ENCODE measurements at places on chromosomes 16 and 17.
A peak's percentile ranks its signal among the peaks of the same experiment; 100 is the strongest.

DNA sequence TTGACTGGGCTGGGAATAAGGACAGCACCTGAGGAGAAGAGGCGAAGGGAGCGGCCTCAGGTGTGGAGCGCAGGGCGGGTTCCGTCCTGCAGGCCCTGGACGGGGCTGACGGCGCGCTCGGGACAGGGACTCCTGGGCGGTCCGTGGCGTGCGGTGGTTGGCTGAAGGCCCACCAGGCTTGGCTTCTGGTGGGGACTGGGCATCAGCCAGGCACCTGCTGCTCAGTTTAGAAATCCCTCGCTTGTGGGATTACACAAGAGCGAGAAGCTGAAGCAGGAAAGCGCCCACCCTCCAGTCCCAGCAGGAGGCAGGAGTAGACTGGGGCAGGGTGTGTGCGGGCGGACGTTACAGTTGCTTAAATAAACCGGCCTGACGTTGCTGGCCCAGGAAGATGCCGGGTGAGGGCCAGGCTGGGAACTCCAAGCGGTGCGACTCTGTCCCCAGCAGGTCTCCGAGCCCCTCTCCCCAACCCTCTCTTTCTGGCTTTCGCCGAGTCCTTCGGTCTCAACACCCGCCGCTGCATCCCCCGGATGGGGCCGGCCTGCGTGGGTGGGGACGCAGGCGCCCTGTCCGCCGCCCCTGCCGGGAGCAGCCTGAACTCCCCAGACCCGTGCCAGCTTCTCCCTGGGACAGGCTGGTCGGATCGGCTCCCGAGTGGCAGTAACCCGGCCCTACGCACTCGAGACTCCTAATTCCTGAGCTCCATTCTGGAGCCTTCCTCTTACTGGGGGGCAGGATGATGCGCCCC lies 639 bp downstream of the MIF4GD start:
- peak; percentile 71 for DNase-seq

GRCh38 chr16:9061358-9061813 lies 30.1 kb upstream of the HAPSTR1 start:
- DNase-seq, result peak; percentile 66

DNA sequence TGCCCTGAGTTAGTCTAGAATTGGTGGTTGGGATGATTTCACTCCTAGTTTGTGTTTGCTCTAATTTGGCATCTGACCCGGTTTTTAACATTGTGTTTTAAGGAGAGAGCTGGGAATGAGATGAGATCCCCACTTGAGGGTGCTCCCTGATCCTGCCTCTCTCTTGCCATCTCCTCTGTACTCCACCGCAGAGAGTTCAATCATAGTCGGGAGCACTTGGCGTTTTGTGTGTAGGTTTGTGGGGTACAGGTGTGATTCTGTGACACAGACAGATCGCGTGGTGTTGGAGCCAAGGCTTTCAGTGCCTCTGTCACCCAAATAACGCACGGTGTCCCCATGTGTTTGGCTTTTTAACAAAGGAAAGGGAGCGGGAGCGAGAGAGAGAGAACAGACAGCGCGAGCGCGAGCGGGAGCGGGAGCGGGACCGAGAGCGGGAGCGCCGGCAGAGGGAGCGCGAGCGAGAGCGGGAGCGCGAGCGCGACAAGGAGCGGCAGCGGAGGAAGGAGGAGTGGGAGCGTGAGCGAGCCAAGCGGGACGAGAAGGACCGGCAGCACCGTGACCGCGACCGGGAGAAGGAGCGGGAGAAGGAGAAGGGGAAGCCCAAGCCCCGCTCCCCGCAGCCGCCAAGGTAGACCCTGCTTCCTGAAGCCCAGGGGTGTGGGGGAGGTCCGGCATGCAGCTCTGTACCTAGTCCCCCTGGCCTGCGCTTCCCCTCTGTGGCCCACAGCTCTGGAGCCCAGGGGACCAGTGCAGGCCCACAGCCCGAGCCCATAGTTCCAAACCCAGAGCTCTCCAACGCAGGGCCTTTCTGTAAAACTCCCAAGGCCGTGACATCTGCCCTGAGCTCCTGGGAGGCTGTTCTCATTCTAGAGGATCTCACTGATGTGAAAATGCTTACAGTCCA lies 27.2 kb upstream of the IL17C start:
- no peak for DNase-seq

DNA sequence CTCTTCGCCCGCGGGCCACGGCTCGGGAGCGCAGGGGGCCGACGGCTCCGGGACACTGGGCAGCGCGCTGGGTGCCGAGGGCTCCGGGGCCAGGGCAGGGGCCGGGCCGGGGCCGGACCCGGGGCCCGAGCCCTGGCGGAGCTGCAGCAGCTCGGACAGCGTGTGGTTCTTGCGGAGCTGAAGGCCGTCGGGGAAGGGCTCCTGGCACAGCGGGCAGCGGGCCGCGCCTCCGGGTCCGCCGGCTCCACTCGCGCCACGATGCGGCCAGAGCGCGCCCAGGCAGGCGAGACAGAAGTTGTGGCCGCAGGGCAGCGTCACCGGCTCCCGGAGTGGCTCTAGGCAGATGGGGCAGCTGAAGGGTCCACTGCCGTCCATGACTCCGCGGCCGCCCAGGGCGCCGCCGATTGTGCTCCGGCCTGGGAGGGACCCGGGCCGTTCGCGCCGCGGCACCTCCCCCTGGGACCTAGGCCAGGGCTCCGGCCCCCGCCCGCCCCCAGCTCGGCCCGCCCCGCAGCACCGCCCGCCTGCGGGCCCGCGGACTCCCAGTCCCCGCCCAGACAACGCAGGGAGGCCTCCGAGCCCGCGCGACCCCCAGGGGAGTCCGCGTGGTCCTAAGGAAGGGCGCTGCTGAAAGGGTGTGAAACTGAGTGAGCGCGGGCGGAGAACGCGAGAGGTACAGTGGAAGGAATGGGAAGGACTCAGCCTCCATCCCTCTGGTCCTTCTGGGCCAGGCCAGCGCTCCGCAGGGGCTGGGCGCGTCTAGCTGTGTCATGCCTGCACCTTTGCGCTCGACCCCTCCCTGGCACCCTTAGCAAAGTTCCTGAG lies at the start of gene TRIM47:
TSS of gene TRIM47 (minus strand) at position 408 of the 825 bp plus-strand sequence. CDS start at position 375, 33 bp downstream.
- DNase-seq, result peak; percentile 53

DNA sequence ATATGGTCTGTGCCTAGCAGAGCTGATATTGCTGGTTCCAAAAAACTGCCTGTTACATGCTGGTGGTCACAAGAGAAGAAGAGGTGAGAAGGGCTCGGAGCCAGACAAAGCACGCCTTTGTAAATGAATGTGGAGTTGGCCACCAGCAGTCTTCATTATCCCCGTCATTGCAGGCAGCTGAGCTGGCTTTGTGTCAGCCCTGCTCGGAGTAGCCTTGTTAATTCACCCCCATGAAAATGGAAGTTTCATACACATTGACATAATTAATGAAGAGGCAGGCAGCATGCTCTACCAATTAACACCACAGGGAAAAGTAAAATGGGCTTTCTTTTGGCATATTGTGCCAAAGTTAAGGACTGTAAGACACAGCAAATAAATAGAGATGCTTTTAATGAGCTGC lies 113.7 kb upstream of the RBFOX1 start:
- no peak for DNase-seq

Data from M059J (cell line).